ENCODE measurements at places on chromosomes 16 and 17.

DNA sequence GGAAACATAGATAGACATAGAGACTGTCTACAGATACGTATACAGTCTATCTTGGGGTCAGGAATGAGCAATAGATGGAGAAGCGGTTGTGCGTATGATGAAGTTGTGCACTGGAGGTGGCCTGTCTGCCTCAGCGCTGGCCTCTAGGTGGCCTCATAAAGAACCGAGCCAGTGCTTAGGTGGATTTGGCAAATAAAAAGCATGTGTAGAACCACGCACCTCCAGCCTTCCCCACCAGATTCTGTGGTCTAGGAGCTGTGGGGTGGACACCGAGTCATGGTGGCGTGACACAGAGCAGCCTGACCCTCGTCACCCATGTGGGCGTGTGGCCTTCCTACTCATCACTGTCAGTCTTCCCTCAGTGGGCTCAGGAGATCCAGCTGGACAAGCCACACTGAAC lies 34.0 kb downstream of the PGS1 start:
- no peak for DNase-seq

DNA sequence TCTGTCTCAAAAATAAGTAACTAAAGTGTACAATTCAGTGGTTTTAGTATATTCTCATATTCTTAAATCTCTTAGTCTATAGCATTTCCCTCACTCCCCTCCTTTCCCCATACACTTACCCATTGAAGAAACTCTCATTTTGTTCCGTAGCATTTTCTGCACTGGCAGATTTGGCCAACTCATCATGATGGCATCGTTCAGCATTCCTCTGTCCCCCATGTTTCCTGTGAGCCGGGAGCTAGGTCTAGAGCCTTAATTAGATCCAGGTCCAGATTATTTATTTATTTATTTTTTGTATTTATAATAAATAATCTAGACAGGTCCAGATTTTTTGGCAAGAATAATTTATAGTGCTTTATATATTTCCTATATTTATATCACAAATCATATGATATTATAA lies 31.0 kb downstream of the HEATR3 start:
- no peak for DNase-seq

DNA sequence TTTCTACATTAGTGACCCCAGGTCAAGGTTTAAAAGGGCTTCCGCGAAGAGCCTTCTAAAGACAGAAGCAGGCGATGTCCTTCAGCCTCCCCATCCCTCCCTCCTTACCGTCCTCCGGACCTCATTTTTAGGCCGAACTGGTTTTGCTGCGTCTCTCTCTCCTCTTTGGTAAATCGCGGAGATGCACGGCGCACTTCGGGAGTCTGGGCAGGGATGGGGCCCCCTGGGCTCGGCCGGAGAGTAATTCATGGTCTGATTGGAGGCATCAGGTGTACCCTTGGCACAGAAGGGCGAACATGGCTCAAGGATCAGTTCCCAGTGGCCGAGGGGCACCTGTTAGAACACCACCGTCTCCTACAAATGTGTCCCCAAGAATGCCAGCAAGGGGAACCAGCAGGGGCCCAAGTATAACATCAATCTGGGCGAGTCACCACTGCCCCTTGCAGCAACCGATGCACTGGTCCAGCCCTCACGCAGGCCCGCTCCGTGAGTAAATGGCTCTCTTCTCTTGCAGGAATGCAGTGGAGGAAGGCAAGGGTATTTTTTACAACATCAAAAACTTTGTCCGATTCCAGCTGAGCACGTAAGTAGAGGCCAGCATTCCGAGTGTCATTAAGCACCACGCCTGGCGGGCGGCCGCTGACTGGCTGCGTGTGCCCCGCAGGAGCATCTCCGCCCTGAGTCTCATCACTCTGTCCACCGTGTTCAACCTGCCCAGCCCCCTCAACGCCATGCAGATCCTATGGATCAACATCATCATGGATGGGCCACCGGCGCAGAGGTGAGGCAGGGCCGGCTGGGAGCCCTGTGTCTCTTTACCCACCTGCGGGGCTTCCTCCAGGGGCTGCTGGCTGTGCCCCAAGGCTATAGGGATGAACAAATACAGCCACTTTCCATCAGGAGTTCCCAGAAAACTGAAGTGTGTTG lies 45.6 kb downstream of the MEAK7 start:
- peak; percentile 33 for DNase-seq

DNA sequence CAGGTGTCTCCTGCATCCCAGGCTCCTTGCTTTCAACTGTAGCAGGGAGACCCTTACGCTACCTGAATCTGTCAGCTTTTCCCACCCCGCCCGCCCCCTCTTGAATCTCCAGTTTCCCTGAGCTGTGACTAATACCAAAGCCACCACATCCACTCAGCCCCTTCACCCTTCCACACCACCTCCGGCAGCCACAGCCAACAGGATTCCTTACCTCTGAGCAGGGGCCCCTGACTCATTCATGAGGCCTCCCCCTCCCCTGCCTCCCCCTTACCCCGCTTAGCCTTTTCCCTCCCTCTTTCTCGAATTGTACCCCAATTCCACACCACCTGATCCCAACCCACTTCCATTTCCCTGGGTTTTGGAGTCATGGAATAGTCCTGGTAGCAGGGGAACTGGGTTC lies 2.3 kb downstream of the STX1B start:
- DNase-seq: no peak

DNA sequence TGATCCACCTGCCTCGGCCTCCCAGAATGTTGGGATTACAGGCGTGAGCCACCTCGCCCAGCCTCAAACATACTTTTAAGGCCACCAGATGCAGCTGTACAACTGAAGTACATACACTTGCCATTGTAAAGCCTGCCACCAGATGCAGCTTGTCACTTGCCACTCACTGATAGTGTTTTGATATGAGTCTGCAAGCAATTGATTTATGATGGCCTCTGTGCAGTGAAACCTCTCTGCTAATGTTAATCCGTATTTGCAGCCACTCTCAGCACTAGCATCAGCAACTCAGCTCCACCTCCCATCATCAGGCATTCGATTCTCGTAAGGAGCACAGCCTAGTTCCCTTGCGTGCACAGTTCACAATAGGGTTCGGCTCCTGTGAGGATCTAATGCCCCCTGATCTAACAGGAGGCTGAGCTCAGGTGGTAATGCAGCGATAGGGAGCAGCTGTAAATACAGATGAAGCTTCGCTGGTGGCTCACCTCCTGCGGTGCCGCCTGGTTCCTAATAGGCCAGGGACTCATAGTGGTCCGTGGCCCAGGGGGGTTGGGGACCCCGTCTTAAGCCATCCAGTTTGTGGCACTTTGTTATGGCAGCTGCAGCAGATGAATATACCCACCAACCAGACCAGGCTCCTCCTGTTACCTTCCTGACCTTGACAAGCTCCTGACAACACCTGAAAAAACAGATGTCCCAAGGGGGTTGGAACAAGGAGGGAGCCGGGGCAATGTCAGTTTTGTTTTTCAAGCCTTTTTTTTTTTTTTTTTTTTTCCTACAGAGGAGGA lies 1.3 kb upstream of the HERPUD1 start:
- DNase-seq: no peak

DNA sequence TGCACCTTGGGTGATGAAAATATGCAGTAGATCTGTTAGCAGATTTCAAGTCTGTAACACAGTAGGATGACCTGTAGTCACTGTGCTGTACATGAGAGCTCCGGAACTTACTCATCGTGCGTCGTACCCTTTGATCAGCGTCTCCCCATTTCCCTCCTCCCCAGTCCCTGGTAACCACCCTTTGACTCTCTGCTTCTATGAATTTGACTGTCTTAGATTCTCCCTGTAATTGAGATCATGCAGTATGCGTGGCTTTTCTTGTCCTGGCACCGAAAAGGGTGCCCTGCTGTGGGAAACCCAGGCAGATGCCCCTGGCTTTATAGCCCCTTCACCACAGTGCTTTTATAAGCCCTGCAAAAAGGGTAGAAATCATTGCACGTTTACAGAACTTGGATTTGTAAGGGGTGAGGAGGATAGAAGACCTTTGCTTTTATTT lies 20.5 kb downstream of the CLEC16A start:
- DNase-seq: no peak

- DNase-seq: no peak
Measured at GRCh38 chr17:53092072-53092471, 730.7 kb upstream of the KIF2B start.

DNA sequence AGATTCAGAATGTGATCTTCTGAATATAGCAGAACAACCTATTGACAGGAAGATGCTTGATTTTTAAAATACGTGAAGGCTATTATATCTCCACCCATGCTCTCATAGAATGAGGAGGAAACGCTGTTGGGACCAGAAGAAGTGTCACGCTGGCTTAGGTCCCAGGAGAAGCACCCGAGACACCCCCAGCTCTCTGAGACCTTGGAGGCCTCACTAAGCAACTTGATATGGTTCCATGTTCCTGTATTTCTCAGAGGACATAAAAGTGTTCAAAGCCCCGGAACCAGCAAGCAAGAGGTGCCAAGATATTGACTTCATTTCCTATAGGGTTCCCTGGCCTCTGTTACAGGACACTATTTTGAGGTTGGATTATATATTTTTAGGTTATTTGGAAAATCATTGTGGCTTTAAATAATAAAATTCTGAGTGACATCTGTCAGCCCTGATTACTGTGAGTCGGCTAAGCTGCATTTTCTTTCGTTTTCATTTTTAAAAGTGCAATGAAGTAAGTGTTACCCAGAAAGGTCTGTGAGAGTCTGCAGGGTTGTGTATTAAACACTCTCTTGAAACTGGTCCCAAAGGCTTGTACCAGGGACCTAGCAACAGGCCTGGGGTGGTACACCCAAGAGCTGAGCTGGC lies 400.0 kb downstream of the SOX9 start:
- no peak for DNase-seq

- no peak for DNase-seq
Measured at GRCh38 chr16:54936979-54937670, 6.5 kb downstream of the IRX5 start.
